ENCODE measurements at places on chromosomes 7 and 10.
A peak's percentile ranks its signal among the peaks of the same experiment; 100 is the strongest.

- DNase-seq: no peak
Measured at GRCh38 chr7:33079763-33080690, 17.5 kb upstream of the NT5C3A start.

DNA sequence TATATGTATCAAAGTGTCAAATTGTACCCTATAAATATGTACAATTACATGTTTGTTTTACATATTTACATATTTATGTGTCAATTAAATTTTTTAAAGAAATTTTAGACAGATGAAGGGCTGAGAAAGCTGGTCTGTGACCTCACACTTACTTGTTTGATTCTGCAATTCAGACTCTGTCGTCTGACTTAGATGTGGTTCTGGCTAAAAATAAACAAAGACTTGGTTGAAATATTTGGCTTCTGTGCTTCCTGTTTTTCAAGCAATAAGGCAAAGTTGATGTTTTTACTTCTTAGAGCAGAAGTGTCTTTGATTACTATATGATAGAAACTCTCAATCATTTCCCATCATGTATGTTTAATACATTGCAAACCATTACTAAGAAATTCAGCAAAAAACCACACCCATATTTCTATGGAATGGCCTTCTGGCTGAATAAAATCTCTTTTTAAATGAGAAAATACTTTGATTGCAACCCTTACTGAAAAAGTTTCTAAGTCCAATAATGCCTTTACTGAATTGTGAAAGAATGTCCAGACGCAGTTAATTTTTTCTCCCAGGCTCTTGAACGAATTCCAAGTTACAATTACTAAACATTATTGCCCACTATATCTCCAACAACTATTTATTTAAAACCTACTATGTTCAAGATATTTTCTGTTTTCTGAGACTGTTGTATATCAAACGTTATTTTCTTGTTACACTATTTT lies 59.5 kb upstream of the PRKG1 start:
- DNase-seq: no peak

GRCh38 chr10:71504168-71504567 lies 107.4 kb downstream of the CDH23 start:
- DNase-seq: no peak

- no peak for DNase-seq
Measured at GRCh38 chr10:94193466-94193924, 169.2 kb downstream of the NOC3L start.

DNA sequence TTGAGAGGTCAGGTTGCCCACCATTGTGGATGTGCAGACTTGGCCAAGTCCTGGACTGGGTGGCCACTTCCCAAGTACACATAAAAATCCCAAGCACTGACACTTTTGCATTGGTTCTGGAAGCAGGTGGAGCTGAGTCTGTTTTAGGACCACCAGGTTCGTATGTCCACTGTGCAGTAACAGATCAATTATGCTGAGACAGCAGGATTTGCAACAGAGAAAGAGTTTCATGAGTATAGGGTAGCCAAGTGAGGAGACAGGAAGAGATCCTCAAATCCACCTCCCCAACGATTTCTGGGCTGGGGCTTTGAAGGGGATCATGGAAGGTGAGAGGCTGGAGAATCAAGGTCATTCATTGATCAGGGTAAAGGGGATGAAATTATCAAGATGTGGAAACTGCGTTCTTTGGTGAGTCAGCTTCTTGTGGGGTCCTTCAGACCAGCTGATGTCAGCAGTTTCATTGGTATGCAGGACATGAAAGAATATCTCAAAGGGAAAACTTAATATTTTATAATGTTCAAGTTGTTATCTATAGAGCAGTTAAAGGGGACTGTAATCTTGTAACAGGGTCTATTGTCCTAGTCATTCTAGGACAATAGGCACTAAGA lies 277.7 kb downstream of the GALNT17 start:
- no peak for DNase-seq

- DNase-seq: no peak
Measured at GRCh38 chr7:116228241-116228640, 17.9 kb downstream of the TES start.

- peak; percentile 58 for DNase-seq
Measured at GRCh38 chr7:108181073-108181985, 51.2 kb upstream of the LAMB4 start.

DNA sequence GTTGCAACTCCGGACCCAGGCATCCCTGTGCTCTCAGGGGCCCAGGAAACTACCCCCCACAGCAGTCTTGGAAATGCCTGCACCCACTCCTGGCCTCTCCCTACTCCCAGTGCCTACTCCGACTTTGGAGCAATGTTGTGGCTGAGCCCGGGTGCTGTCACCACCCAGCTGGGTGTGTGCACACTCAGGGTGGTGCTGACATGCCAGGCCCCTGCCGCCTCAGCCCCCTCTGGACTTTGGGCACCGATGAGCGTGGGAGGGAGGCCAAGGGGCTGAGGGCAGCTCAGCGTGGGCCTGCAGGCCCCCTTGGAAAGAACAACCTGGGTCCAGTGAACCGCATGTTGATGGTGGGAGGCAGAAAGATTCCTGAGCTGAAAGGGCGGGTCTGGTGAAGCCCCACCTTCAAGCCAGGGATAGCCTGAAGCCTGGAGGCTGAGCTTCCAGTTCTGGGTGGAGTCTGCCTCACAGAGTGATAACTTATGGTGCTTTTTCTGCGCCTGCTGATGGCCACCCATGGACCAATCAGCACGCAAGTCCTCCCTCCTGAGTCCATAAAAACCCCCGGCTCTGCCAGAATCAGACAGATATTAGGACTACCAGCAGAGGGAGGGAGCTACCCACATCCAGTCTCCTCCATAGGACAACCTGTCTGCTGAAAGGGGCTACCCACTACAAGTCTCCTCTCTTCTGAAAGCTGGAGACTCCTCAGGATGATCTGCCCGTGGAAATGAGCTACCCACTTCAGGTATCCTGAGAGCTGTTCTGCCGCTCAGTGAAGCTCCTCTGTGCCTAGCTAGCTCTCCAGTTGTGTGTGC lies 380.4 kb upstream of the SORCS1 start:
- DNase-seq: no peak

DNA sequence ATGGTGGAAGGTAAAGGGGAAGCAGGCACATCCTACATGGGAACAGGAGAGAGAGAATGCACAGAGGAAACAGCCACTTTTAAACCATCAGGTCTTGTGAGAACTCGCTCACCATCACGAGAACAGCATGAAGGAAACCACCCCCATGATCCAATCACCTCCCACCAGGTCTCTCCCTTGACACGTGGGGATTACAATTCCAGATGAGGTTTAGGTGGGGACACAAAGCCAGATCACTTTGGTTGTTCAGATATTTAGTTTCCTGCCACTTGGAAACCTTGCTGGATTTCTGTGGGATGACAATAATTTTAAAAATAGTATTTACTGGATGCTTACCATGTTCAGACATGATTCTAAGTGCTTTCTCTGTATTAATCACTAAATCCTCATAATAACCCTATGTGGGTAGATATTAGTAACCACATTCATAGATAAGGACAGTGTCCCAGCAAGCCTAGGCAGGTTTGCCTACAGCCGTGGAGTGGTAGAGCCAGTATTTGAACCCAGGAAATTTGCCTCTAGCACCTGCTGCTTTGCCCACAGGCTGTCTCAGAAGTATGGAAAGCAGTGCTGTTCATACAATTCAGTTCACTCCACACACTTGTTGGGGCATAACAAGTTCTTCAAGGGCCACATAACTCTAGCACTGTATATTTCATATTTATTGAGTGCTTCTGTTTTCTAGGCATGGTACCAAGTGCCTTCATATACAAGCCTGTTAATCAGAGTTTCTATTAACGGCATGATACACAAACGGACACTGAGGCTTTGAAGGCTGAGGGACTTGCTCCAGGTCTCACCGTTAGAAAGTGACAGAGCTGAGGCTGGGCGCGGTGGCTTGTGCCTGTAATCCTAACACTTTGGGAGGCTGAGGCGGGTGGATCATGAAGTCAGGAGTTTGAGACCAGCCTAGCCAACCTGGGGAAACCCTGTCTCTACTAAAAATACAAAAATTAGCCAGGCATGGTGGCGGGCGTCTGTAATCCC lies 8.3 kb downstream of the TLL2 start:
- no peak for DNase-seq

DNA sequence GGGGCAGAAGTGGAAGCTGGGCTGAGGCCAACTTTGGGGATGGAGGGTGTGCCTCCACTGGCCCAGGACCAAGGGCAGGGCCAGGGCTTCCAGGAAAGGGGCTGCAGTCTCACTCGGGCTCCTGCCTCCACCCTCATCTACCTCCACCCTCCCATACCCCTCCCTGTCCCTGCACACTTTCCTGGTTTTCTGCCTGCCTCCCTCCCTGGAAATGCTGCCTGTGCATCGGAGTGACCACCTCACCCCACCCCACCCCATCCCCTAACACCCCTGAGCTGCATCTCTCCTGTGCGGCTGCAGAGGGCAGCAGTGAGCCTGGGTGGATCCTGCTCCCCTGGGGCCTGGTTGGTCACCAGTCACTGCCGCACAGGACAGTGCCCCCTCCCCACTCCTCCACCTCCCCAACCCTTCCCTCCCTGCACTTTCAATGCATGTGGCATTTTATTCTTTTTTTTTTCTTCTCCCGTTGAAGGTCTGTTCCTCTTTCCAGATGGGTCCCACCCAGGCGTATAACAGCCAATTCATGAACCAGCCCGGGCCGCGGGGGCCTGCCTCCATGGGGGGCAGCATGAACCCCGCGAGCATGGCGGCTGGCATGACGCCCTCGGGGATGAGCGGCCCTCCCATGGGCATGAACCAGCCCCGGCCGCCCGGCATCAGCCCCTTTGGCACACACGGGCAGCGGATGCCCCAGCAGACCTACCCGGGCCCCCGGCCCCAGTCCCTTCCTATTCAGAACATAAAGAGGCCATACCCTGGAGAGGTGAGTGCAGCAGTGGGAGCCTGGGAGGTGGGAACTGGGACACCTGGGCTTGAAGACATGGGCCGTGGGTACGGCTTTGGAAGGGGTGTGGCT lies 54.1 kb upstream of the PPIF start:
- no peak for DNase-seq

DNA sequence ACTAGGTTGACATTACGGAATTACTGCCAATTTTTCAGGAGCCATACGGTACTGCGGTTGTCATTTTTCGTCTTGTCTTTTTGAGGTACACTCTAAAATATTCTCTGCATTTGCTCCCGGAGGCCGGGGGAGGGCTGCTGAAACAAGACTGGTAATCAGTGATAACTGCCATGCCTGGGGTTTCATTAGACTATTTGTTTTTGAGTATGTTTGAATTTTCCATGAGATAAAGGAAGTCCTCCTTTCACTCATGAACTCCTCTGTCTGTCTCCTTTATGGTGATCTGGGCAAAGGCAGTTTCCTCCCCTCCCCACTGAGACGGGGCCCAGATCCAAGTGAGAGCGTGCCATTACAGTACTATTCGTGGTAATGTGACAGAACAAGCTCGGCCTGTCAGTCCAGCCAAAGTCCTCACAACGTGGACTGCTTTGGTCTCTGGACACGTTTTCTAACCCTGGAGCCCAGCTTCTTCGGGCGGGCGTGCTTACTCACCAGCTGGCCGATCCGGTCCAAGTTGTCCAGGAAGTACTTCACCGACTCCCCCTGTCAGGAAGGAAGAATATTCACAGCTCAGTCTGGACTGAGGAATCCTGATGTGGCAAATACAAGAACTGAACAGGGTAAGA lies 45.1 kb downstream of the AMZ1 start:
- no peak for DNase-seq

DNA sequence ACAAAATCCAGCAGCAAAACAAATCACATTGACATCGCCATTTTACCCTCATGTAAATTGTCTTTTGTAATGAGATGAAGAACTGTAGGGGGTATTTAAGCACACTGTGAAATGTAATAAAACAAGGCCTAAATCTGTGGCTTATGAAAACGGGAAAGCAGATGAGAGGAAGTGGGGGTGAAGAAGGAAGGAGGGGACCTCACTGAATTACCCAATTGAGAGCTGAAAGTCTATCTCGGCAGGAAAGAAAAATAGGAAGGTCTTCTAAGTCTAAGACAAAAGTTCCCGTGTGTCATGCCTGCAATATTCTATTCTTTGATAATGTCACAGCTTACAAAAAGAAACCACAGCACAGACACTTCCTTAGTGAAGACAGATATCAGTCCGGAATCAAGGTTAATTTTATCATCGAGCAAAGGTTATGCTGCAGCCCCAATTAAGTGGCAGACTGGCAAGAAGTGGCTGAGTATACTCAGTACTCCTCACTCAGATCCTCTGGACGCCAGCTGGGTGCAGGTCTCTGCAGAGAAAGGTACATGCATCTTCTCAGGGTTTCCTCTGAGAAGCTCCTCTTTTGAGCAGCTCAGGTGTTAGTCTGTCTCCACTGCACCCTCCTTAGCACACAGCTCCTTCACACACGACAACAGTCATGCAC lies 239.7 kb downstream of the FANK1 start:
- no peak for DNase-seq

DNA sequence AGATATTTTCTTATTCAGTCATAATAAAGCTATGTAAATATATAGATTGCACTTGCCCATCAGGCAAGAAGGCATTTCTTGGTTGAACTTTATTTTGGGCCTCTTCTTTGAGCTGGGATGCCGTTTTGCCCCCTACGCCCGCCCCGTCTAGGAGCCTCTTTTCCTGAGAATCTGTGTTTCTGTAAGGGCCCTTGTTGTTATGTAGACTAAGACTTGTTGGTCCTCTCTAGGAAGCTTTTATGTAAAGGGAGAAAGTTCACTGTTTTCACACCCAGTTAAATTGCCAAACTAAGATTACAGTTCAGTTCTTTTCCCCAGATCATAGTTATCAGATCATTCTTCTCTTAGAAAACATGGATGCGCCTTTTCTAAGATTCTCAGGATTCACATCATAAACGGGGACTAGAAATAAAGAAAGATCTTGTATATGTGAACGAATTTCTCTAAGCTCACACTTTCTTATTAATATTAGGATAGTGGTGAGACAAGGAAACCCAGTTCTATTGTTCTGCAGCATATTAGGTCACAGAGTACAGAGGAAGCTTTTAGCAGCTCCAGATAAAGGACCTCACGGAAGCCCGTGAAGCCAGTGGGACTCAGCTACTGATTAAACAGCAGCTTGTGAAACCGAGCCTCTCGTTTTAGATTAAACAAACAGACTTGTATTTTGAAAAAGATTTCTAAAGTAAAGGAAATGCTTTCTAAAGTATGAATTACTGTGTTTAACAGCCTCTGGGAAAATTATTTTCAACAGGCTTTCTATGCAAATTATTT lies 3.8 kb downstream of the LMTK2 start:
- no peak for DNase-seq

- DNase-seq: no peak
Measured at GRCh38 chr7:141495057-141495456, 56.2 kb upstream of the AGK start.

GRCh38 chr7:5564894-5565293 lies 141.3 kb upstream of the TNRC18 start:
- DNase-seq: peak; percentile 47

- no peak for DNase-seq
Measured at GRCh38 chr10:62684911-62685310, 119.6 kb upstream of the ADO start.

GRCh38 chr7:23207021-23207420 lies 25.2 kb downstream of the NUP42 start:
- DNase-seq: no peak
